Esophagus muscularis mucosa (tissue), 4 donors: ENCODE measurements at places on chromosomes 6 and 20. TPM values are rescaled to one million over a fixed set of nuclear protein-coding genes. Genes with fewer than 3 reads are reported as not detected.

DNA sequence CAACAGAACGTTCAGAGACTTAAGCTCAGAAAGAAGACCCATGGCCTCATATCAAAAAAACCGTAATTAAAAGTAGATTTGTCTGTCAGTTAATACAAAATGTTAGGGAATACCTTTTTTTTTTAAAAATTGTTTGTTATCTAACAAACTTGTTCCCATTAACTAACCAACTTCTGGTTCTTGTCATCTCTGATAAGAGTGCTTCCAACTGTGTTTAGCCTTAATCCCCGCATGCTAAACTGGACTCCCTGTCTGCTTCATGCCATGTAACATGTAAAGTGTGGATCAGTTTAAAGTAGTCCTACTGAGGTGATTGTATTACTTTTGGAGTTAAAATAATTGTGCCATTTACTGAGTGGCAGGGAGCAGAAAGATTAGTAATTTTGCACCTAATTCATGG is 6.3 kb downstream of the JARID2 start:
- H3K27ac ChIP-seq: no peak overlapping the region
- no peaks in the 10 kb centered on the region for H3K36me3 ChIP-seq
- no peak overlapping the region for H3K4me3 ChIP-seq

- H3K27ac ChIP-seq: no peak overlapping the region
- no peak for DNase-seq
- H3K36me3 ChIP-seq: no peaks in the 10 kb centered on the region
- H3K4me1 ChIP-seq: no peaks in the 10 kb centered on the region
- no peaks in the 10 kb centered on the region for H3K27me3 ChIP-seq
Observed at GRCh38 chr20:45507011-45507820, 8.2 kb downstream of the SPINT3 start.

- no peaks in the 10 kb centered on the region for H3K27me3 ChIP-seq
- H3K36me3 ChIP-seq: no peaks in the 10 kb centered on the region
- H3K4me1 ChIP-seq: no peaks in the 10 kb centered on the region
- DNase-seq: no peak
- no peak overlapping the region for H3K4me3 ChIP-seq
Observed at GRCh38 chr6:16044211-16044643, 84.7 kb upstream of the MYLIP start.

- H3K4me3 ChIP-seq: no peak overlapping the region
- H3K4me1 ChIP-seq: no peaks in the 10 kb centered on the region
Observed at GRCh38 chr6:98525860-98526259, 308.5 kb upstream of the POU3F2 start.

STMND1 gene
- total RNA-seq: not detected

EPB41L1 gene
- total RNA-seq: 27.7 TPM

BAK1 gene
- 12.7 TPM for total RNA-seq
